Left hindlimb (tissue), 1 donor: ENCODE measurements at places on chromosomes 1 and 21.

DNA sequence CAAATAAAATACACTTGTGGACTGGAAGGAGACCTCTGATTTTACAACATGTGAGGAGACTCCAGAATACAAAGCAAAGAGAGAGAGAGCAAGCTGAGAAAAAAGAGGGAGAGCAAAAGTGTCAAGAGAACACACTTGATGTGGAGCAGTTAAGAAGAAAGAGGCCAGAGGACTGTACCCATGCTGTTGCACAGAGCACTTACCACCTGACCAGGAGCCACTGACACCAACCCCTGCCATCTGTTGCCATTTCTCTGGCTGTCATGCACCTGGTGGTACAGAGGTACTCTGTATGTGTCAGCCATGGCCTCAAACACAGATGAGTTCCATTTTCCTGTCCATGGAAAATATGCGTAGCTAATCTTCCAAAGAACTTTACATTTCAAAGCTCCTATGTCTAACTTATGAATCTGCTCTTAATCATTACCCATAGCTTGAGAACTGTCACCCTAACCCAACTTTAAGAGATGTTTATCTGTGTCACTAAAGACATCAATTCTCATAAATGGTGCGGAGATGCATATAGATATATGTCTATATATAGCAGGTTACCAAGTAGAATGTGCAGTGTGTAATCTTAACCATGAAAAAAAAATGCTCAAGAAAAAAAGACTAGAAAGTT lies 32.8 kb upstream of the ABCD3 start:
- DNase-seq, result no peak

DNA sequence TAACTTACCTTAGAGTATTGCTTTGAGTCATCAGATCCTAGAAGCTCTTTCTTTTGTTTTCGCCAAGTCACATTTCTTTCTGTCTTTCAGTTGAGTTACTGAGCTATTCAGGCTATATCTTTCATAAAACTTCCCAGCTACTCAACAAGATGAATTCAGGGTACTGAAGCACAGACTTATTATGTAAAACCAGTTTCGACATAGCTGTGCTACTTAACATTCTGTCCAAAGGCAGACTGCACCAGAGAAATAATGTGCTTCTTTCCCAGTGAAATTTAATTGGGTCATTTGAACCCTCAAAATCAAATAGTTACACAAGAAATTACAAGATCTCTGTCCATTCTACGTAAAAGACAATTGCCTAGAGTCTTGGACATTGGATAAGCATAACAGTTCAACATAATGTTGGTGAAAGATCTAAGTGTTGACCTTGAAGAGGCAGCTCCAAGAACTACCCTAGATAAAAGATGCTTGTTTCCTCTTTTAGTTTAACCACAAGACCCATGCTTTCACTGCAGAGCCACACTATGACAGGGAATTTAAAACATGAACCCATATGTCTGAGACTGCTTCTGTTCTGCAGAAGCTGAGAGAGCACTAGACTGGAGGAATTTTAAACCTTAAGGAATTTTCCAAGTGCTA lies 163.2 kb downstream of the LRRC40 start:
- no peak for DNase-seq

GRCh38 chr1:240096974-240097373 lies 5.3 kb downstream of the FMN2 start:
- DNase-seq, result no peak

DNA sequence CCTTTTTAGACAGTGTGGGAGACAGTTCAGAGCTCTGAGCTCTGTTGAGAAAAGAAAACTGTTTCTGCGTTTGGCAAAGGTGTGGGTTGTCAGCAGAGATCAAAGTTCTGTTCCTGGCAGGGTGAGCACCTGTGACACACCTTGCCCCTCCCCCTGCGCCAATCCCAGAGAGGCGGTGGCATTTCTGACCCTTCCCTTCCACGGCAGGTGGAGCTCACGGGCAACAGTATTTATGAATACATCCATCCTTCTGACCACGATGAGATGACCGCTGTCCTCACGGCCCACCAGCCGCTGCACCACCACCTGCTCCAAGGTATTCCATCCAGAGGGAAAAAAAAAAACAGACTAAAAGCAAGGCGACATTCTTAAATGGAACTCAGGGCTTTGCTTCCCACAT lies 20.7 kb downstream of the SIM2 start:
- DNase-seq, result no peak

GRCh38 chr1:15412175-15412800 lies 2.6 kb downstream of the EFHD2 start:
- DNase-seq, result no peak

- DNase-seq, result no peak
These were observed 81.0 kb downstream of the HMGB4 start for GRCh38 chr1:33944846-33945245.

DNA sequence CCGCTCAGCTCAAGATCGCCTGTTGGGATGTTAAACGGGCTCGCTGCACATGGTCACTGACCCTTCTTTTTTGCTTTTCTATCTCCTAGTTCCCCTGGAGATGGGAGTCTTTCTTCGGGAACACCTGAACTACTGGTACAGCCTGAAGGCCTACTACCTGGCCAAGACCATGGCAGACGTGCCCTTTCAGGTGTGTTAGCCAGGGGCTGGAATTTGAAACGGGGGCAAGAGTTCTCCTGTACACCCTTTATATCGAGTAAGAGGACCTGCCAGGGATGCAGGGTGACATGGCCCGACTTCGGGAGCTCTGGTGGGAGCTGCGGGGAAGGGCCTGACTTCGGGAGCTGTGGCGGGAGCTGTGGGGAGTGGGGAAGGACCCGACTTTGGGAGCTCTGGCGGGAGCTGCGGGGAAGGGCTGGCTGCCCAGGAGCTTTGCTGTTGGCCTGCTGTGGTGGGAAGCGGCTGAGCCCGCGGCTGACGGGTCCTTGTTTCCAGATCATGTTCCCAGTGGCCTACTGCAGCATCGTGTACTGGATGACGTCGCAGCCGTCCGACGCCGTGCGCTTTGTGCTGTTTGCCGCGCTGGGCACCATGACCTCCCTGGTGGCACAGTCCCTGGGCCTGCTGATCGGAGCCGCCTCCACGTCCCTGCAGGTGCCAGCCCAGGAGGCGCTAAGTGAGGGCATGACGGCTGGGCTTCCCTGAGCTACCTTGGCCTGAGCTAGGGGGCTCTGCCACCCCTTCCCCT lies 24.0 kb downstream of the TFF3 start:
- no peak for DNase-seq

DNA sequence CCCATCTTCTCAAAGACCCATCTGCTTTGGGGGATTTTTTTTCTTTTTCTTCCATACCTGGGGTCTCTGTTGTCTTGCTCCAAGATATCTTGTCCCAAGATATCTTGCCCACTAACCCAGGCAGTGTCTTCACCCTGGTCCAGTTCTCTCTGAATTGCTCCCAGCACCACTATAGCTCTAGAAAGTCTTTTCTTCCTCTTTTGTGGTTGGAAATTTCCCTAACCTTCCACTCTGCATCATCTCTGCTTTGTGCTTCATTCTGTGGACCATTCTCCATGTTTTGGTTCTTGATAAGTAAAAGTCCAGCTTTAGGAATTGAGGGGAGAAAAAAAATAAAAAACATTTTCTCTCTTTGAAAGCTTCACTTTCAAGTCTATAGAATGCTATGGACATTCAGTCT lies 20.9 kb downstream of the STYXL2 start:
- no peak for DNase-seq

DNA sequence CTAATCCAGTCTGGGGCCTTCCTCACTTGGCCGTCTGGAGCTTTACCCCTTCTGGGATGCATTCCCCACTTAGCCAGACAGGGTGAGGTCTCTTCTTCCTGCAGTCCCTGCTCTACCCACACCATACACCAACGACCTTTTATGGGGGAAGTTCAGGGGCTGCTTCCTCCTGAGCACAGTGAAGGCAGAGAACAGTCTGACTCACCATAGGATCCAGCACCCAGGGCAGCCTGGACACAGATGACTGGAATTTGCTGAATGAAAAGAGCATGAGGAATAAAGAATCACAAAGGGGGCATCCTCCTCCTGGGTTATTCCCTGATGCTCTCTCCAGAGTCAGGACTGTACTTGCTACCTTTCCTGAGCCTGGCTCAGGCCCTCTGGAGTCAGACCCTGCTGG lies 4.6 kb upstream of the FOXE3 start:
- DNase-seq, result no peak

DNA sequence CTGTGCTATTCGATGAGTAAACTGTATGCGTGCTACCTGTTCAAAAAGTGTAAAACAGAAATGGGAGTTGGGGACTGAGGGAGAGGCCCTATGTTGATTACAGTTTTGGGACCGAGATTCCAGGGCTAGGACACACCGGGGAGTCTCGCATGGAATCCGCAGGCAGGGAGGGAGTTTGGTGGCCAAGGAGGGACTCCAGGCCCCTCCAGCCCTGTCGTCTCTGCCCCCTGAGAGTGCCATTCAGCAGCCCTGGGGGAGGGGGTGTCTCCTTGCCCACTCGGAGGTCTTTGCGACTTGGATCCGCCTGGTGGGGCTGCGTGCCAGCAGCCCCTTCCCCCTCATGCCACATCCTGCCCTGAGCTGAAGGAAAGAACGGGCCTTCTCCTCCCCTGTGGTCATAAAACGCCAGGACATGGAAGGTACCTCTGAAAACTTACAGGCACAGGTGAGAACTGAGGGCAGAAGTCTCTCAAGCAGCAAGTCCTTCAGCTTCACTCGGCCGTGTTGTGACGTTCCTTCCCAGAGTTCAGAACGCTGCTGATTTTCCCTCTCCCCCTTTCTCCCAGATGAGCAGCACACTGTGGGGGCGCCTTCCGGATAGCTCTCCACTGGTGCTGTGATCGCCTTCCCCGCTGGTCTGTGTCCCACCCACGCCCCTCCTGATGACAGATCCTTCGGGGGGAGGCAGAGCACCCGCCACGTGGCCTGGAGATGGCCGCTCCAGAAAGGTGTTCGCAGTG lies 141.4 kb downstream of the PEX14 start:
- DNase-seq, result no peak

DNA sequence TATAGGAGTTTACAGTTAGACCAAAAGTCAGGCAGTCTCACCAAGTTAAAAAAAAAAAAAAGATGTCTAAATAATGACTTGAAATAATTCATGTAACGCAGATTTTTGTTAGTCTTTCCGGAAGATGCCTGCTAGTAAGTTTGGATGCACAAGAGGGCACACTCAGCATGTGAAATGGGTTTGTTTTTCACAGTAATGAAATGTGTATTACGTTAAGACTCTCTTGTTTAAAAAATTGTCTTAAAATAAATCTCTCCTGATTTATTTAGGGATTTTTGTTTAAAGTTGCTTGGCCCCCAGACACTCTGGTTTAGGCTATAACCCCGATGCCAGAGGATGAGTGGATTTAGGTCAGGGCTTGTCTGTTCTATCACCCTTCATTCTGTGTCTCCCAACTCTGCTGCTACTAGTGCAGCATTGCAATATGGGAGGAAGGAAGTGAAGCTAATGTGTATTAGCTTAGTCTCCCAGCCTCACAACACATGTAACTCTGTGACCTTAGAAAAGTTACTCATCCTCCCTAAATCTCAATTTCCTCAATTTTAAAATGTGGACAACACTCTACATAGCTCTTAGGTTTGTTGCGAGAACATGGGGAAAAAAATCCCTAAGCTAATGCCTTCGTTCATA lies 25.7 kb downstream of the CTH start:
- no peak for DNase-seq

- no peak for DNase-seq
These were observed 325.9 kb downstream of the RPS6KC1 start for GRCh38 chr1:213376862-213377372.

- DNase-seq, result no peak
These were observed 305.5 kb upstream of the DUSP10 start for GRCh38 chr1:222047366-222047765.

DNA sequence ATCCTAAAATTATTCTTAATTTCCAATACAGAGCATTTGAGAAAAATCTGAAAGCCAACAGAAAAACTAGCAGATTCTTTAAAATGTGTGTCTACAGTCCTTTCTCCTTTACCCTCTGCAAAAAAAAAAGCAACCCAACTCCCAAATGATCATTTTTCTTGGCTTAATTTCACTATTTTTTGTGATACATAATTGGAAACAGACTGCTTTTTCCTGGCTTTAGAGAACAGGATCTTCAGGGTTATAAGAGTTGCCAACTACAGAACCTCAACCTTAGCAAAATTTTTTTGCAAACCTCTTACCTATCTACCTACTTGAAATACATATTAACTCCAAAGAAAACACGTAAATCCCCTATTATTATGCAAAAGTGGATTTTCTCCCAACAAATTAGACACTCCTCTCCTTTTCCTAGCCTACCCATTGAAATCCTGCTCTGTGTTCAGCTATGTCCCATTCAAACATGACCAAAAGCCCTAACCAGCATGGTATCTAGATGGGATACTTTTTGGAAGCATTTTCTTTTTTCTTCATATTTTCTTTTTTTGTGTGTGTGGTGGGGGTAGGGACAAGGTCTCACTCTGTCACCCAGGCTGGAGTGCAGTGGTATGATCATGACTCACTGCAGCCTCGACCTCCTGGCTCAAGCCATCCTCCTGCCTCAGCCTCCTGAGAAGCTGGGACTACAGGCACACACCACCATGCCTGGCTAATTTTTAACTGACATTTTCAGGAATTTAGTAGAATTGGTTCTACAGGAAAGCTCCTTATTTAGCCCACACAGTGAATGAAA lies 9.0 kb downstream of the TGFBR3 start:
- DNase-seq, result no peak

- DNase-seq, result peak; percentile 79
These were observed 15.9 kb downstream of the PDXK start for GRCh38 chr21:43734928-43735229.

- DNase-seq, result no peak
These were observed 38.5 kb downstream of the MAP3K7CL start for GRCh38 chr21:29168891-29169315.

DNA sequence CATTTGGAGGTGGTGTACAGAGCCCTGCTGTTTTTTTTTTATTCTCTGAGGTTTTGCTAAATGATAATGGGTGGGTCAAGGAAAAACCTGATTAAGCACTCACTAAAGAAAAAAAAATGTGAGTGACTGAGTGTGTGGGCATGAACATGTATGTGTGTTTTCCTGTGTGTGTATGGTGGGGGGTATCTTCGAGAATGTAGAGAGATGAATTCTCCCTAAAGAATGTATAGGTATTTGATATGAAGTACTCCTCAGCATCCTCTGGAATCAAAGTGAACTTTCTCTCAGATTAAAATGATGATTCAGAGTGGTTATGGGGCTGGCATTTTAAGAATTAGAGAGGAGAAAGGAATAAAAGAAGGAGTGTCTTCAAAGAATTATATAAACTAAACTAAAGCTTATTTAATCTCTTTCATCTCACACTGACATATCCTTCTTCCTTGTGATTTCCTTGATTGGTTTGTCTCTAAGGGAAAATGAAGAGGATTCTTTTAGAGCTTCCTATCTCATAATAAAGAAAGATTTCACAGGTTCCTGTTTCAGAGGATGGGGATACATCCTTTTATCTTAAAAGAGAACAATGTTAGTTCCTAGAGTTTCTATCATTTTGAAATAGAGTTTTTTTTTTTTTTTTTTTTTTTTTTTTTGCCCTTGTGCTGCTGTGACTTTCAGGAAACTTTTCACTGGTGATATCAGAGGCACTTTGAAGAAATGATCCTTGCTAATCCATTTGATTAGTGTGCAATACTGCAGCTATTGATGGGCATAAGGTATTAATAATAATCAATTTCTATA lies 23.9 kb downstream of the S1PR1 start:
- DNase-seq, result no peak

GRCh38 chr21:39033878-39034589 lies 149.2 kb downstream of the PSMG1 start:
- peak; percentile 63 for DNase-seq

GRCh38 chr1:43372172-43372571 lies 4.4 kb upstream of the ELOVL1 start:
- DNase-seq, result no peak

GRCh38 chr1:6145864-6146410 lies 34.2 kb downstream of the CHD5 start:
- no peak for DNase-seq
